Left renal cortex interstitium (tissue), 4 donors: ENCODE measurements at places on chromosomes 7 and 10.

GRCh38 chr7:18212758-18213157 lies 185.1 kb upstream of the PRPS1L1 start:
- DNase-seq: peak; percentile 41

GRCh38 chr7:157041514-157042277 lies 31.2 kb upstream of the MNX1 start:
- no peak for DNase-seq

- DNase-seq: no peak
Observed at GRCh38 chr10:48981310-48981907, 41.8 kb upstream of the LRRC18 start.

GRCh38 chr7:104156842-104157277 lies 51.0 kb downstream of the ORC5 start:
- DNase-seq: no peak

DNA sequence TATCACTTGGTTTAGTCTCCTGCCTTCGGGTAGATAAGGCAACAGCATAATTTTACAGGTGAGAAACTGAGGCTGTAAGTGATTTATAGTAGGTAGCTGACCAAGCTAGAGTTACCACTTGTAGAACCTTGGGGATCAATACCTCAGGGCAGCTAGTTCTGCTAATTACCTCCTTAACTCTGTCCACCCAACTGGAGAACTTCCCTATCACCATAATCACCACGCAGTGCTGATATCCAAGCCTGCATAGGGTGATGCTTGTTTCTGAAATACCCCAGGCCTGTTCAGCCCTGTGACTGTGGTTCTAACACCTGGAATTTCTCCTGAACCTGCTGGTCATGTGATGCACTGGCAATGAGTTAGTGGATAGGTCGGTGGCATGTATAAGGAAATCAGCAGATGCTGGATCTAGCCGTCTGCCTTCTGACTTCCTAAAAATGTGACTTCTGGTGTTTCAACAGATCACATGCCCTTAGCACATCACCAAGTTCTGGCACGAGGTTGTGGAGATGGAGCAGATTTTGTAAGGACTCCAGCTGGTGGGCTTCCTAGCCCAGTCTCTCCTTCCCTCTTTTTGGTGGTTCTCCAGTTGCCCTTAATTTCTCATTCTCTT lies 15.3 kb downstream of the PLAU start:
- DNase-seq: no peak

DNA sequence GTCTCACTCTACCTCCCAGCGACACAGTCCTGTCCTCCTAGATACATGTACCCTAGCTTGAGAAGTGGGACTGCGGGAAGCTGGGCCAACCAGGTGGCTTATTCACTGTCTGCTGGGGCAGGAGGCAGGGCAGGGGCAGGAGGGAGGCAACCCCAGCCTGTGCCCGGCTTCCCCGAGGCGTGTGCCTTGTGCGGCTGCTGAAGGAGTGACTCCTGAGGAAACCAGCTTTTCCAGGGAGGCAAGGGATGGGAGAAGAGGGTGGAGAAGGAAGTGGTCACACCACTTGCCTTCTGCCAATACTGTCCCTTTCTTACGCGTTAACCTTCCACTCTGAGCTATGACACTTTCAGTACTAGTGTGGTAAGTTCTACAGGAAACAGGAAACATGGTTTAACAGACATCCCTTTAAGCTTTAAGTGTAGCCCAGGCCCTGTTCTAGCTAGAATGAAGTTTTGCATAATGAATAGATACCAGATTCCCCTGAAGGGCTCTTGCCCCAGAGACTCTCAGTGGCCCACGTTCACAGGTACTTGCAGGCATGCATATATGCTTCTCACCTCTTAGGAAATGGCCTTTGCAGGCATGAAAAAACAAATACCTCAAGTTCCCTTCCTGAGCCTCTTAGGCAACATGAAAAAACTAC lies 40.6 kb downstream of the SYPL1 start:
- DNase-seq: no peak

DNA sequence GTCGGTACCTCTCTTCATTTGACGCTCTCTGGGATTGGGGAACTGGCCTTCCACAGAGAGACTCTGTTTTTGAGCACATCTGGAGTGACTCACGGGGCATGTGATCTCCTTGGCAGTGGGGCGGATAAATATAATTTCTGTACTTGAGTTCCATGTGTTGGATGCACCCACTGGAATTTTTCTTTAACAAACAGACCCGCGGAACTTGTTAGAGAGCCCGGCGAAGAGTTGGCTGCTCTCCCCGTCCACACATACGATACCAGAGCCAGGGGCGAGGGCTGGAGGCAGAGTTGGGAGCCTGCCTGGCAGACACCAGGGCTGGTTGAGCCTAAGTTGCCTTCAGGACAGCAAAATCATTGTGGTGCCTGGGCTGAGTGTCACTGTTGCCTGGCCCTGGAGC lies at the start of gene FAM180A:
FAM180A (minus strand) TSS at position 44 of the 400 bp plus-strand sequence. CDS start 233 bp downstream, outside the sequence.
- DNase-seq: no peak

GRCh38 chr7:94276027-94276426 lies 118.7 kb upstream of the COL1A2 start:
- no peak for DNase-seq

DNA sequence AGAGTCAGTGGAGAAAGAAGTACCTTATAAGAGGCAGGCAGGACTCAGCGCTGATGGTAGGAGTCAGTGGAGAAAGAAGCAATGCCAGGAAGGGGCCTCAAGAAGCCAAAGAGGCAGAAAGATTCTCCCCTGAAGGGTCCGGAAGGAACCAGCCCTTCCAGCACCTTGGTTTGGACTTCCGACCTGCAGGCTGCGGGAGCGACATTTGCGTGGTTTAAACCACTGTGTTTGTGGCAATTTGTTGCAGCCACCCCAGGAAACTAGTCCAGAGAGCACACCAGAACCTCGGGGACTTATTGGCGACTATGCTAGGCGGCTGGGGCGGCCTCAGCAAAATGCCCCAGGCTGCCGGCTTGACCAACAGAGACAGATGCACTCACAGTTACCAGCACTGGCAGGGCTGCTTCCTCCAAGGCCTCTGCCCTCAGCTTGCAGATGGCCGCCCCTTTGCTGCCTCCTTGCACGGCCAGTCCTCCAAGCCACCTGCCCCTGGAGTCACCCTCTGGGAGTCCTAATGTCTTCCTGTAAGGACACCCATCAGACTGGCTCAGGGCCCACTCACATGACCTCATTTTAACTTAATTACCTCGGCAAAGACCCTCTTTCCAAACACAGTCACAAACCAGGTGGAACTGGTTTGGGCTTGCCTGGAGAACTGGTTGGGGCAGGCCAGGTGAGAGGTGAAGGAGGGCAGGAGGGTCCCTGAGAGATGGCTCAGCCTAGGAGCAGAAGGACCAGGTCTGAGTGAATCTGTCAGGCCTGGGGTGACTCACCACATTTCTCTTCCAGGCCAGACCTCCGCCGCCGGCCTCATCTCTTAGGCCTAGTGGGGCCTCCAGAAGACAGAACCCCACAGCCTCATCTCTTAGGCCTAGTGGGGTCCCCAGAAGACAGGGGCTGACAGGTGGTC lies 26.1 kb downstream of the CALML3 start:
- DNase-seq: no peak

- DNase-seq: no peak
Observed at GRCh38 chr7:73707045-73707631, 12.3 kb downstream of the STX1A start.

DNA sequence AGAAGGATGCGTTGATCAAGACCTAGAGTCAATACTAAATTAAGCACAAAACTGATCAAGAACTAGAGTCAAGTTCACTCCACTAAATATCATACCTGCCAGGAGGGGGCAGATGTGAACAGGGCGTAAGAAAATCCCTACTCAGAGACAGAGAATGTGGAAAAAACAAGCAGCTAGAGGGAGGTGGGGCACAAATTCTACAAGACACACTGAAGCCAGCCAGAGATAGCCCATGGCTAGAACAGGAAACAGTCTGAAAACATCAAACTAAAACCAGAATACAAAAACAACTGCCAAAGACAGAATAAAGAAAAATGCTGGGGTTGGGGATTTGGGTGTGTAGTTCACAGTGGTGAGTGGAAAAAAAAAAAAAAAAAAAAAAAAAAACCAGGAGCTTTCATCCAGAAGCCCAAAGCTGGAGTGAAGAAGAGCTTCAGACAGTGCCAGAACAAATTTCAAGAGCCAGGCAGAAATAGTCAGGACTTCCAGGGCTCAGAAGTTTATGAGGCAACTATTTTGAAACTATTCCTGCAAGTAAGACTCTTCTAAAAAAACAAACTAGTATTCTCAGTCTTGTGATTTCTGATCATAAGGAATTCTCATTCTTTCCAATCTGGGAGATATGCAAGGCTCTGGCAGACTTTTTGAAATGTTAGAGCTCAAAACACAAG lies 118.3 kb downstream of the CCDC71L start:
- DNase-seq: peak; percentile 8

- no peak for DNase-seq
Observed at GRCh38 chr10:60358282-60358681, 31.4 kb downstream of the ANK3 start.

- no peak for DNase-seq
Observed at GRCh38 chr10:14751921-14752320, 22.8 kb downstream of the FAM107B start.

- DNase-seq: no peak
Observed at GRCh38 chr10:49335364-49335972, 36.5 kb downstream of the C10orf71 start.

- no peak for DNase-seq
Observed at GRCh38 chr10:118977022-118977599, 52.4 kb upstream of the NANOS1 start.

DNA sequence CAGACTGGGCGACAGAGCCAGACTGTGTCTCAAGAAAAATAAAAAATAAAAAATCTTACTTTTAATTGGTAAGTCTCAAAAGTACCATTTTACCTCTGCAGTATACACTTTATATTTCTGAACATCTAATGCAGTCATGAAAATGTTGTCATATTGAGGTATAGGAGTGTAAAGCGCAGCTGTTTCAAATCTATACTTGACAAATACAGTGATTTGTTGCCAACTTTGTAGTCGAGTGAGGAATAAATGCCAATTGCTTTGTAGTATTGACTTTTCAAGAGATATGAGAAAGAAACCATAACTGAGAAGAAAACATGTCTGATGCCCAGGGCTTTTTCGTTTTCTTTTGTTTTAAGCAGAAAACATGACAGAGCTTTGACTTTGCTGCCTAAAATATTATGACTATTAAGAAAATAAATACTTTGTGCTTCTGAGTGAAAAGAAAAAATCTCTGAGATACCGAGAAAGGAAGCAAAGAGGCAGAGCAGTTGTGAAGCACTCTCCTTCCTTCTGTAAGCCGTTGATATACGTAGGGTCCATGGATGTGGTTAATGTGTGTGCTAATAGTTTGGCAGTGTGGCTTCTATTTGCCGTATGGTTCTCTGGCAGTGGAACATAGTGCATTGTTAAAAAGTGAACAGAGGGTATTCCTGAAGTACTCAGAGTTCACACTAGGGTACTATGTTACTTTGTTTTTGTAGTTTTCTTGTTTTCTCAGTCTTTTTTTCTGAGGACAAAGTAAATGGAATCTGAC lies 38.2 kb downstream of the AVL9 start:
- DNase-seq: no peak

DNA sequence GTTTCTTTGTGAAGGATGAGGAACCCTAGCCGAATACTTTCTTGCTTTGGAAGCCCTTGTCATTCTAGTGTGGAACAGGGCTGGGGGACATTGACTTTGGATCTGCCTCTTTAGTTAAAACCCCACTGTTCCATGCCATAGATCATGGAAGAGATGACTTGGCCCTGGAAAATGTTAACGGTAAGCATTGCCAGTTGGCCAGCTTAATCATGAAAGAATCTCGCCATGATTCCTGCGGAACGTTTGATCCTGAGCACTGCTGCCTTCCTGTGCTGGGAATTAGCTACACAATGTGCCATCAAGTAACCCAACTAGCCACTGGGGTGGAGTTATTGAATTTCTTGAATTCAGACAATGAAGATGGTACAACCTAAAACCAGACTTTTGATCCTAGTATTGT lies 177.6 kb upstream of the FZD8 start:
- DNase-seq: no peak

- DNase-seq: no peak
Observed at GRCh38 chr10:27479016-27479415, 25.1 kb upstream of the RAB18 start.

DNA sequence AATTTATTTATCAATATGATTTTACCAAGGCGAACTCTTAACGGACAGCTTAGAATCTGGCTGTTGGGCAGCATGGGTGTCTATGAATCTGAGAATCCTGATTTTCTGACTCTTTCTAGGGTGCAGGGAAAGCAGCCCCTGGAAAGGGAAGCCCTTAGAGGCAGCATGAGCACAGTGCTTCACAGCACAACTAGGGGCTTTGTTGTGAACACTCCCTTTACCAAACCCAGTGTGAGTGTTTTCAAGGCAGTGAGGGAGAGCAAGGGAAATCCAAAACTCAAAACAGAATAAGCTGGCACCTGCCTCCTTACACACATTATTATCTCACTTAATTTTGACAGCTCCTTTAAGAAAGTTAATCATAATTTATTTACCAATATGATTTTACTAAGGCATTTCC lies 116.3 kb upstream of the CSTF2T start:
- DNase-seq: no peak

DNA sequence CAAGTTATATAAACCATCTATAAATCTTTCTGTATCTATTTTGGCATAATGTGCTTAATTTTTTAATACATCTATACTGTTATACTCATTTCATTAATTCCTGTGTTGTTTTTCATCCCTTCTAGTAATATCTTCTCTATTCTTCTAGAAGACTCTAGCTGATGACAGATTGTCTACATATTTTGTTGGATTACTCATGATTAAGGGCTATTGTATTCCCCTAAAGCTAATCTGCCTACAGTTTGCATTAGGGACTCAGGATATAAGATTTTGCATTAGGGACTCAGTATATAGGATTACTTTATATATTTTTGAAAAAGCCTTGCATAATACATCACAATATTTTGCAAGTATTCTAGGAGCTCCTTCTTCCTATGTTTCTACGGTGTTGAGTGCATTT lies 8.3 kb upstream of the SEMA3A start:
- no peak for DNase-seq

GRCh38 chr10:27636816-27637215 lies 108.8 kb downstream of the MKX start:
- DNase-seq: no peak

DNA sequence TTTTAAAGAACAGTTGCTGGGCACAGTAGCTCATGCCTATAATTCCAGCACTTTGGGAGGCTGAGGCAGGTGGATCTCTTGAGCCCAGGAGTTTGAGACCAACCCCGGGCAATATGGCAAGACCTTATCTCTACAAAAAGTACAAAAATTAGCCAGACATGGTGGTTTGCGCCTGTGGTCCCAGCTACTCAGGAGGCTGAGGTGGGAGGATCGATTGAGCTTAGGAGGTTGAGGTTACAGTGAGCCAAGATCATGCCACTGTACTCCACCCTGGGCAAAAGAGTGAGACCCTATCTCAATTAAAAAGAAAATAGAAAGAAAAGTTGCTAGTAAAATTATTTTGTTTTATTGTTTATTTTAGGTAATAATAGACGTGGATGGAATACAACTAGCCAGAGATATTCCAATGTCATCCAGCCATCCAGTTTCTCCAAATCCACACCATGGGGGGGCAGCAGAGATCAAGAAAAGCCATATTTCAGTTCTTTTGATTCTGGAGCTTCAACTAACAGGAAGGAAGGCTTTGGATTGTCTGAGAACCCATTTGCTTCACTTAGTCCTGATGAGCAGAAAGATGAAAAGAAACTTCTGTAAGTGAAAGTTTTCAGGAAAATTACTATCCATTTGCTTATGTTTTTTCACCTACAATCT lies 3.0 kb downstream of the NUP42 start:
- DNase-seq: no peak

- no peak for DNase-seq
Observed at GRCh38 chr10:116469437-116469836, 41.8 kb downstream of the PNLIPRP3 start.
